CD8-positive, alpha-beta T cell (primary cell): ENCODE measurements at places on chromosomes 5 and 9.

DNA sequence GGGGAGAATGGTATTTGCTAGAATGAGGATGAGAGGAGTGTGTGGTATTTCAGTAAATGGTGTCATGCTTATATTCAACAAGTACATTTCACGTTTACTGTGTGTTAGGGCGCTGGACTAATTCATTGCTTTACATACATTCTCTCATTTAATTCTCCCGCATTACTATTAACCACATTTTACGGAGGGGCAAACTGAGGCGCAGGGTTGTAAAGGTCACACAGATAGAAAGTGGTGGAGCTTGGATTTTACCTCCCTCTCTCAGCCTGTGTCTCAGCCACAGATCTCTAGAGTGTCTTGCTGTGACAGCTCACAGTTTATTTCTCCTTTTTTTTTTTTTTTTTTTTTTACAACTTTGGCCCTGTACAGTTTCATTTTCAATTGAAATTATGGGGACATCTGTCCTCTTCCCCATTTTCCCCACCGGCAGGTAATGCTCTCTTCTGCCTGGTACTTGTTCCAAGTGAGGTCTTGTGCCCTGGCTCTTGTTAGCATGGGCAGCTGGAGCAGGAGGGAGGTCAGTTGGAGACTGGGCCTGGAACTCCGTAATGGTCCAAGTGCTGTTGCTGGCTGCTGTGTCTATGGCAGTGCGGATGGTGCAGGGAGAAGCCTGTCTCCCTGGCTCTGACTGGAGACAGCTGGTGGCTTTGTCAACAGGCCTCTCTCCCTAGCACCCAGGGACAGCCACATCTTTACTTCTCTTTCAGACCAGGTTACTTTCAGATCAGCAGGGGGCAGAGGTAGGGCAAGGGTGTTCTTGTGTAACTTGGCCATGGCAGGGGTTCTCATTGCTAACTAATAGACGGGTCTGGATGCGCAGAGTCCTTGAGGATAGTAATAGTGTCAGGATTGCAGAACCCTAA, 20.5 kb upstream of the NDST1 start:
- DNase-seq, result no peak

DNA sequence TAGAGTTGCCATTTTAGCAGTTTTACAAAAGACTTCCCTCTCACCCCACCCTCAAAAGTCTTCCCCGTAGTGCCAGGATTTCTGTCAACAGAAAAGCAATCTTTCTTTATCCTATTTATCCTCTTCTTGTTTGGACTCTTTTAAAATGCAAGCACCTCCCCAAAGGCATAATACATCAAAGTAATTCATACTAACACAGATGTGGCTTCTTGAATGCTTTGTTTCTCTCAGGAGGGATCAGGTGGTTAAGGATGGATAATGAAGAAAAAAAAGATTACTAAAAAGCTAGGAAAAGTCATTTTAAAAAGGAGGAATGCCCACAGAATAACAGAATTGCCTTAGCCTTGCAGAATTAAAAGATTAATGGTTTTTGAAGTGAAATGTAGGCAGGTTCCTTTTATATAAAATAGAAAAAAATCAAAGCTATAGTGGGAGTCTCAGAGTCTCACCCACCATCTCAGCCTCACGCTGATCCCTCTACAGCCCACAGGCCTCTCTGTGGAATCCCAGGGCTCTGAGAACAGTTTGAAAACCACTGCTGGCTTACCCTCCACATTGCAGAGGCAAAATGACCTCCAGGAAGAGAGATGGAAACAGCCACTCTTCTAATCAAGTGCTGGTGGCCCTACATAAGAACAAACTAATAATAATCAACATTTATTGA, 102.2 kb downstream of the GCNT1 start:
- DNase-seq, result no peak

DNA sequence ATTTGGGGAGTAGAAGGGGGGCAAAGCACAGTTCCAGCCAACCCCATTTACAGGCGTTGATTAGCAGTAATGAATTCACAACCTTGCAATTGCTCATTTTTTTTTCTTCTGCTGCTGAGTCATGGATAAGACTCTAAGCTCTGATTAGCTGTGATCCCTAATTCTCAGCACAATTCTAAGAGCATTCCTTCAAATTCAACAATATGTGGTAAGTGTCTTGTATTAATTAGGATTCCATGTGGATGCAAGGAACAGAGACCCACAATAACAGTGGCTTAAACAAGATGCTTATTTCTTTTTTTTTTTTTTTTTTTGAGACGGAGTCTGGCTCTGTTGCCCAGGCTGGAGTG, 133.4 kb downstream of the PALM2AKAP2 start:
- no peak for DNase-seq

- DNase-seq, result no peak
Observed at GRCh38 chr5:96440185-96440538, 7.1 kb upstream of the PCSK1 start.

DNA sequence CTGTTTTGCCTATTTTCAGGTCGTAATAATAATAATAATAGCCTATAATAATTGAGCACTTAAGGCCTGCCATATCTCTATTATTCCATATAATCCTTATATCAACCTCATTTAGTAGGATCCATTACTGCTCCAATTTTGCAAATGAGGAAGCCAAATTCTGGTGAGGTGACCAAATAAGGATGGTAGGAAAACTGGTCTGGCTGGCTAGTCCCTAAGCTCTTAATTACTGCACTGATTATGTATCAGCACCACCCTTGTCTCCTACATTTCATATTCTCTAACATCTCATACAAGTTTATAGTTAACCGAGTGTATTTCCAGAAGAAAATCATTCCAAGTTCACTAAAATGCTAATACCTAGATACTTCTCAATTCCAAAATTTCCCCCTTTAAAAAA, 166.5 kb upstream of the RGMB start:
- DNase-seq, result no peak
